Stromal cell of bone marrow (primary cell): ENCODE measurements at places on chromosomes 1 and 21.
A peak's percentile ranks its signal among the peaks of the same experiment; 100 is the strongest.

DNA sequence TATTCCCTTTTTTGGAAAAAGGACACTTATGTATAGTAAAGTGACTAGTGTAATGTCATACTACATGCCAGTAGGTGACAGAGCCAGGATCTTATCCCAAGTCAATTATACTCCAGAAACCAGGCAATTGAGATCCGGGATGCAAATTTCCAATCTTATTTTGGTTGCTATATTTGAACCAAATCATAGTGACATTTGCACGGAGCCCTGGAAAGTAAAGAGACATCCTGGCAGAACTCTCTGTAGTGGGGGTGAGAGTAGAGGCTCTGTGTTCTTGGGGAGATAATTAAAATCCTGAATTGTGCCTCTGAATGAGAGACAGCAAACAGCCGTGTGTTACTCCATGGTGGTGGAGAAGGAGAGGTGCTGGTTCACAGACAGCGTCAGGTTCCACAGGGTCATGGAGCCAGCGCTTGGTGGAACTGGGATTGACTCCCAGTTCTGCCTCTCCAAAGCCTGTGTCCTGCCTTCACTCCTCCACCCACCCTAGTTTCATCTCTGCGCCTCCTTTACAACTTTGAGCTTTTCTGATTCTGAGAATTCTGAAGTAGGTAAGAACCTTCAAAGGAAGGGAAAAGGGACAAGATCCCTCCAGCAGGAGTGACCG, 432.3 kb downstream of the PTPRU start:
- DNase-seq, result no peak

DNA sequence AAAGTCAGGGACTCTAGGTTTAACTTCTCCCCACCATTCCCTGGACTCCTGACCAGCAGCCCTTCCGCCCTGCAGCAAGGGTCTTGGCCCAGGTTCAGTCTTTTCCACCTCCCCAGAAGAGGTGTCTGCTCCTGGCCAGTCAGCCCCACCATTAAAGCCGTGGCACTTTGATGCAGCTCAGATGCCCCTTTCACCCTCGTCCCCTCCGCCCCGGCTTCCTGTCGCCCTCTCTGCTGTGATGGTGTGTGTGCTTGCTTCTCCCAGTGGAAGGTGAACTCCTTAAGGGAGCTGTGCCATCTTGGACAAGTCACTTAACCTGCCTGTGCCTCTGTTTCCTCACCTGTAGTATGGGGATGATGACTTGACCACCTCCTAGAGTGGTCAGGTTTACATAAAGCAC, 17.8 kb upstream of the TTC4 start:
- DNase-seq, result no peak

GRCh38 chr1:32813941-32814739, 3.0 kb downstream of the YARS1 start:
- DNase-seq, result no peak

GRCh38 chr1:35932158-35932636, 1.3 kb downstream of the AGO3 start:
- DNase-seq, result no peak

DNA sequence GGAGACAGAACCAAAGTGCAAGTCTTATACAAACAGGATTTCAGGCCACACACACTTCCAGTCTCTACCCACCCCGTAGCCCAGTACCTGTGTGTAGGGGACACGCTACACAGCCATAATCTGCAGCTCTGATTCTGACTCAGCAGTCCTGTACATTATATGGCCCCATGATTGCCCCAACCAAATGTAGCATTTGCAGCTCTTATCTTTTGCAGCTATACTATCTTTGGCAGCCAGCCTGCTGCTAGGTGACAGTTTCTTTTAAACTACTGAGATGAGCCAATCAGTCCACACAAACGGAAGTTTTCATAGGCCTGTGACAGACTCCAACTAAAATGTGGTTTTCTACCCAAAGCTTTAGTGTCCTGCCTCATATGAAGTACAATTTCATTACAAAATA, 259.6 kb upstream of the ST6GALNAC5 start:
- DNase-seq, result no peak

DNA sequence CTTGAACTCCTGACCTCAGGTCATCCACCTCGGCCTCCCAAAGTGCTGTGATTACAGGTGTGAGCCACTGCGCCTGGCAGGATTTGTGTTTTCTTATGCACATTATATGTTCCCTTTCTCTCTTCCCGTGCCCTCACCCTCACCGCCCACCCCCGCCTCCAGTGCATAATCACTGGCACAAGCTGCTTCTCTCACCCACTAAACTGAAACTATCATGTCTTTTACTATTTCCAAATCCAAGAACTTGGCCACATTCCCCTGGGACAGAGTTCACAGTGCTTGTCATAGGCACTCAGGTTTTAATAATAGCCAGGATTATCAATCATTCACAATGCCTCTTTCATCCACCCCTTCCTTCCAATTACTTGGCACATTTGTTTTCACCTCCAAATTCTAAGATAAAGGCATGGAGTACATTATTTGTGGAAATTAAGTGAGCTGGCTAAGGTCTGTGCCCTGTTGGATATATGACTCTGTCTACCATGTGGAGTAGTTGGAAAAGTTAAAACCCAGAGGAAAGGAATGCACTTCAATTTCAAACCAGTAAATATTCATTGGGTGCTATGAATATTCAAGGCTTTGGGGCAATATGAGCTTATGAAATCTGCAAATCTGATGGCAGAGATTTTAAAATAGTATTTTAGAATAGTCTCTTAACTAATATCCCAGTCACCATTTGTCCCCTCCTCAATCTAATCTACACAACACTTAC, 17.6 kb upstream of the MAPKAPK2 start:
- DNase-seq, result no peak

DNA sequence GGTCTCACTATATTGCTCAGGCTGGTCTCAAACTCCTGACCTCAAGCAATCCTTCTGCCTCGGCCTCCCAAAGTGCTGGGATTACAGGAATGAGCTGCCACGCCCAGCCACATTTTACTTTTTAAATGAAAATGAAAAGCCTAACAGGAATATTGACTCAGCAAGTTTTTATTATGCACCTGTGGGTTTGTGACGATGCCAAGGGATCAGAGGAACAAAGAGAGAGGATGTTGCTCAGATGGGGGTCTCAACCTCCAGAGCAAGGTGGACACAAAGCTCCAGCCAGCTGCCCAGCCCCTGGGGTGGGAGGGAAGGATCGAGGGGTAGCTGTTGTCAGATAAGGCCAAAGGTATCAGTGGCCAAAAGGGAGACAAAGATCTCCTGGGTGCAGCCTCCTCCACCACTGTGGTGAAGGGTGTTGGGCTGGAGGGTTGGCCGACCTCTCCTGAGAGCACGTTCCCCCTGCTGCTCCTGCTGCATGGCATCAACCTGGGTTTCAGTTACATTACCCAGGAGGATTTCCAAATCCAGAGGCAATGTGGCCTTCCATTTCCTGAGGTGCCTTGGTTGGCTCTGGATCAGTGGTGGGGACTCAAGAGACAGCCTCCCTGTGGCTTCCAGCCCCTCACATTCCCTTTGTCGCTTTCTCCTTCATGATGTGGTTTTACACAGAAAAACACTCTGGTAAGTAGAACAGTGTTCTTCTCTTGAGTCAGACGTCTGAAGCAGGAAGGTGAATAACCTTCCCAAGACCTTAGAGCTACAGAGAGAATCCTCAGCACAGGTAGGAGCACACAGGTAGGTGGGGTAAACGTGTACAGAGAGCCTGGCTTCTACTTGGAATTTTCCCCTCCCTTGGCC, 34.2 kb downstream of the ZNF496 start:
- DNase-seq, result no peak

GRCh38 chr1:8816264-8816663, 1.2 kb downstream of the RERE start:
- no peak for DNase-seq

DNA sequence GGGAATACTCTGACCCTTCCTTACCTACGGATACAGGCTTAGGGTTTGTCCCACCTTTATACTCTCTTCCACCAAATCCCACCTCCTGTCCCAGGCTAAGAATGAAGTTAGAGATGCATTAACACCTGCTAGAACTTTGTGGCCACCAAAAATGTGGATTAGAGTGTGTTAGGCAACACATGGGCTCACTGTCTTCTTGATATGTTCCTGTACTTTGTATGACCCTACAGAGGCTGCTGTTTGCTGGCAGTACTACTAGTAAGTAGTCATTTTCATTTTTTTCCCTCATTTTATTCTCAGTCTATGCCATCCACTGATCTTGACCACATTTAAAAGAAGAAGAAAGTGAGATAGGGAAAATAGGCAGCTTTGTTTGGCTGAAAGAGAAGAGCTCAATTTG, 21.0 kb upstream of the TMEM39B start:
- DNase-seq, result no peak

DNA sequence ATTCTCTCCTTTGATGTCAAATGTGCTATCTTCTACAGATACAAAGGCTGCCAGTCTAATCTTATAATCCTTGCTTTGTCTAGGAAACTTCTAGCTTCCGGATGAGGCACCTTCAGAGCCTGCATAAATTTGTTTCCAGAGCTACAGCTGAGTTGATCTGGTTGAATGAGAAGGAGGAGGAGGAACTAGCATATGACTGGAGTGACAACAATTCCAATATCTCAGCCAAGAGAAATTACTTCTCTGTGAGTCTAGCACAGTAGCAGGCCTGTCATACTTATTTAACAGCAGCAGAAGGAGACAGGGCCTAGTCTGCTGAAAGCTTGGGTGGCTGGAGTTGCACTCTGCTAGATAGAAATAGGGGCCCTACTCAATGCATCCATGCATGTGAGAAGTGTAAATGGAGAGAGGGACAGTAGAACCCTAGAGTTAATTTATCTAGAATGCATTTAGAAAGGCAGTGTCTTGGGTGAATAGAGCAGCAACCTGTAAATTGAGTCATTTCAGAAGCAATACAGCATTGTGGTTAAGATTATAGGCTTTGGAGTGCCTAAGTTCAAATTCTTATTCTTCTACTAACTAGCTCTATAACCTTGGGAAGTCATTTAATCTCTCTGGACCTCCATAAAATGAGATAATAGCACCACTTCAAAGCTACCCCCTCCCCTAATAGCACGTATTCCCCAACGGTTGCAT, 89.0 kb downstream of the MACF1 start:
- no peak for DNase-seq

DNA sequence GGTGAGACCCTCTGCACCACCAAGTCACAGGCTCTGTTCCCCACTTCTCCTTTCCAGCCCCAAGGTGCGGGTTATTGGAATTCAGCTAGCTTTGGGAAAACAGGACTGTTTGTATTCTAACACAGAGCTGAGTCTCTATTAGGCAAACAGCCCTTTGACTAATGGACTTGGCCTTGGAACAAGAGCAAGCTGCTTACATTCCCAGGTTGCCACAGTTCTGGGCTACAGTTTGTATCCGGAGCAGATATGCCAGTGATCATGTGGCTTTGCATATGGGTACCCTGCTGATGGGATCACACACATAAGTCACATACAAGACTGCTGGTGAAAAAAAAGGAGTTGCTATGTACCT, 110.5 kb upstream of the COA6 start:
- no peak for DNase-seq

DNA sequence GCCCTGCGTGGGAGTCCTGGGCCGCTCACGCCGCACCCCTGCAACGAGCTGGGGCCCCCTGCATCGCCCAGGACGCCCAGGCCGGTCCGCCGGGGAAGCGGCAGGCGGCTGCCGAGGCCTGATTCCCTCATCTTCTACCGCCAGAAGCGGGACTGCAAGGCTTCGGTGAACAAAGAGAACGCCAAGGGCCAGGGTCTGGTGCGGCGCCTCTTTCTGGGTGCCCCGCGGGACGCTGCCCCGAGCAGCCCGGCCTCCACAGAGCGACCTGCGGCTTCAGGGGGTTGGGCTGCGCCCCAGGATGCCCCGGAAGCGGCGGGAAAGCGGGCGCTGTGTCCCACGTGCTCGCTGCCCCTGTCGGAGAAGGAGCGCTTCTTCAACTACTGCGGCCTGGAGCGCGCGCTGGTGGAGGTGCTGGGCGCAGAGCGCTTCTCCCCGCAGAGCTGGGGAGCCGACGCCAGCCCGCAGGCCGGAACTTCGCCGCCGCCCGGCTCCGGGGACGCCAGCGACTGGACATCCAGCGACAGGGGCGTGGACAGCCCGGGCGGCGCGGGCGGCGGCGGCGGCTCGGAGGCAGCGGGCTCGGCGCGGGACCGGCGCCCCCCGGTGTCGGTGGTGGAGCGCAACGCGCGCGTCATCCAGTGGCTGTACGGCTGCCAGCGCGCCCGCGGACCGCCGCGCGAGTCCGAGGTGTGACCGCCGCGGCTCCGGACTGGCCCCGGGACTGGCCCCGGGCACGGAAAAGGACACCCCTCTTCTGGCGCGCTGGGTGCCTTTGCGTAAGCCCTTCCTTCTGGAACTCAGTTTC, 2.7 kb downstream of the FAM110D start:
- no peak for DNase-seq

GRCh38 chr1:155871390-155871789, 12.0 kb downstream of the SYT11 start:
- no peak for DNase-seq

DNA sequence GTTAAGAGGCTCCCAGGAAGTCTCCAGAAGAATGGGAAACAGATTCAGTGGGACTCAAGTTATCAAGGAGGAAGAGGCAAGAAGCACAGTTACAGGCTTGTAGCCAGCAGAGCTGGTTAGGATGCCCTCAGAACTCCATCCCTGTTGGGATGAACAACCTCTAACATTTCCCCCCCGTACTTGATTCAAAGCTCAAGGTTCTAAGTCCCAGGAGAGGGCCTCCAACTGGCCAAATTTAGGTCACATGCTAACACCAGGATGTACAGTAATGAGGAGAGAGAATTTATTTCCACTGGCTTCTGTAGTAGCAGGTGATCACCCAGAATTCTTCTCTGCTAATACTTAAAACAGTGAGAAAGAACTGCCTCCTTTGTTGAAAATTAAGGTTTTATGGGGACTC, 22.3 kb upstream of the HSPA13 start:
- DNase-seq, result no peak

DNA sequence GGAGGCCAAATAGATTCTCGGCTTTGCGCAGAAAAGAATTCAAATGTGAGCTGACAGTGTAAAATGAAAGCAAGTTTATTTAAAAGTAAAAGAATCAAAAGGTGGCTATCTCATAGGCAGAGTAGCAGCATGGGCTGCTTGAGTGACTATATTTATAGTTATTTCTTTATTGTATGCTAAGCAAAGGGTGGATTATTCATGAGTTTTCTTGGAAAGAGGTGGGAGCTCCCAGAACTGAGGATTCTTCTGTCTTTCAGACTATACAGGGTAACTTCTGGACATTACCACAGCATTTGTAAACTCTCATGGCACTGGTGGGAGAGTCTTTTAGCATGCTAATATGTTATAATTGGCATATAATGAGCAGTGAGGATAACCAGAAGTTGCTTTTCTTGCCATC, 659.9 kb downstream of the RWDD3 start:
- DNase-seq, result no peak

- peak; percentile 8 for DNase-seq
Observed at GRCh38 chr1:25065795-25066238, 135.7 kb upstream of the RUNX3 start.

DNA sequence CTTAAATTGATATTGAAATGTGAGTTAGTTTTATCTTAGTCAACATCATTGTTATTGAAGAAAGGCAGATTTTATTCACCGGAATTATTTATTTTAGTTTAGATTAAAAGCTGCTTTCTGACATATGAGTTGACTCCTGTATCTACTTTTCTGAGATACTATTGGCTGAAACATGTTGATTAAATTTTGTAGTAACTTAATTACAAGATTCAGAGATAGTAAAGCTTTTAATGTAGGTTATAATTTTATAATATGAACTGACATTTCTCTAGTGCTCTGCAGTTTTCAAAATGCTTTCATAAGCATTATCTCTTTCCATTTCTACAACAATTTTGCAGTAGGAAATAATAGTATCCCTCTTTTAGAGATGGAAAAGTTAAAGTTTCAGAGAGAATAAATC, 616.0 kb downstream of the USP25 start:
- no peak for DNase-seq

- no peak for DNase-seq
Observed at GRCh38 chr1:241101622-241102021, 255.4 kb downstream of the RGS7 start.

GRCh38 chr21:28959367-28960099, 33.1 kb downstream of the LTN1 start:
- peak; percentile 18 for DNase-seq
